Activated T-helper 1 cell treated with anti-CD3 and anti-CD28 coated beads, Interleukin-12 subunit alpha, Interleukin-12 subunit beta, Interleukin-2, Interleukin-4 antibody, amounts not matched to agents 30 ng/mL and 10 ng/mL and 1 ng/mL, durations not matched to agents 14 hours and 24 hours and 36 hours (primary cell): ENCODE measurements at places on chromosomes 2 and 18. TPM values are rescaled to one million over a fixed set of nuclear protein-coding genes. Genes with fewer than 3 reads are reported as not detected.

DNA sequence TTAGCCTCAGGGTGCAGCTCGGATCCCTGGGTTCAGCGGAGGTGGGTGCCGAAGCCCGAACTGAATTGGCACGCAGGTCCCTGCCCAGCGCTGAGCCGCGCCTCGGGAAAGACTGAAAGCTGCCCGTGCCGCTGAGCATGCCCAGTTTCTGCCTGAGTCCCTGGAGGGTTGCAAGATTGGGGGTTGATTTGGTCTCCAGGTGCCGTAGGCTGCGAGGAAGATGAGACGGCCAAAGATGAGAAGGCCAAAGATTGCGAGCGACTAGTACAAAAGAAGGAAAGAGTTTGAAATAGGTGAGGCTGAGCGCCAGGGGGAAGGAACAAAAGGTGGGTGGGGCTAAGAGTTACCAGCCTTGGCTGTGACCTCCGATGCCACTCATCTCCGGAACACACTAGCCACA, 852 bp upstream of the KCNH7 start:
- no peak for DNase-seq

DNA sequence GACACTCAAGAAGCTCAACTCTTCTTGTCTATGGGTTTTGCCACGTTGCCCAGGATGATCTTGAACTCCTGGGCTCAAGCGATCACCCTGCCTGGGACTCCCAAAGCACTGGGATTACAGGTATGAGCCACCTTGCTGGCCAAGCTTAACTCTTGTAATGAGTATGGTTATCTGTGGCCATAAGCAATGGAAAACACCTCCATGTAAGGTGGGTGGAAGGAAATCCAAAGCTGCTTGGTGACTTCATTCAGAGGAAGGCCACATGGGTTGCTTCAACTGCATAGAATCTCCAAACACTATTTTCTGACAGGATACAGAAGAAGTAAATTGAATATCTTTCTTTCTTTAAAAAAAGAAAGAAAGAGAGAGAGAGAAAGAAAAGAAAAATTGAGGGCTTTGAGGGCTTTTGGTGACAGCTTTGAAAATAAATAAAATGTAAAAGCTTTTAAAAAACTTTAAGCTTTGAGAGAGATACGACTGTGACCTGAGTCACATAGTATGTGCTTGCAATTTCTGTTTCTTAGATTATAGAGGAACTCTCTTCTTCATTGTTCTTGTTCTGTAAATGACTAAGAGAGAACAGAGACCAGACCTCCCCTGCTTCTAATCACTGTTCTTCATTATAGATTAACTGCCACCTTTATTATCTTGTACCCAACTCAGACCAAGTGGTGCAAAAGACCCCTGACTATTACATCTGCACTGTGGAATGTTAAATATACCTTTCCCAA, 123.1 kb upstream of the NDUFV2 start:
- DNase-seq = no peak

DNA sequence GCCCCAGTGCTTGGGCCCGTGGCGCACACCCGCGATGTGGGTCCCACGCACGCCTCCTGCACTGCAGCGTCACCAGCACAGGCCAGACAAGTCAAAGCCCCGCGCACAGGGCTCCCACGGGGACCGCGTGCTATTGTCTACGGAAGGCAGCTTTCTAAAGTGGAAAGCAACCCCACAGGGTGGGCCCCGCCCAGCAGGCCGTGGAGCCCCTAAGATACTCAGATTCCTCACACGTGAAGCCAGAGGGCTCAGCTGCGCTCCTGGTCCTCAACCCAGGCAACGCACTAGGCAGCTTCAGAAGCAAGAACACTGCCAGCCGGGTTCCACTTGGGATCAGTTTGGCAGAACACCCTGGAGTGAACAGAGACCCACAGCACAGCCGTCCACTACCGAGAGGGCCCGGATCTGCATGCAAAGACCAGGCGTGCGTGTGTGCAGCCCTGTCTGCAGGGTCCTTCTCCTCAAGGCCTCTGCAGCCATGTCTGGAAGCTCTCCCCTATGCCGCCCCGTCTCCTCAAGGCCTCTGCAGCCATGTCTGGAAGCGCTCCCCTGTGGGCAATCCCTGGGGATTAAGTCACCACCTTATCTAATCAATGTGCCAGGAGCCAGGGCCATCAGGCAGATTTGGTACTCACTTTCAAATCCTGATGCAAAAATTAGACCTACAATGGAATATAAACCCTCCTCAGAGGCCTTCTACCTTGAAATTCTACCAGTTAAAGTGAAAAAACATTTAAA, 231.3 kb downstream of the HDAC4 start:
- no peak for DNase-seq

DNA sequence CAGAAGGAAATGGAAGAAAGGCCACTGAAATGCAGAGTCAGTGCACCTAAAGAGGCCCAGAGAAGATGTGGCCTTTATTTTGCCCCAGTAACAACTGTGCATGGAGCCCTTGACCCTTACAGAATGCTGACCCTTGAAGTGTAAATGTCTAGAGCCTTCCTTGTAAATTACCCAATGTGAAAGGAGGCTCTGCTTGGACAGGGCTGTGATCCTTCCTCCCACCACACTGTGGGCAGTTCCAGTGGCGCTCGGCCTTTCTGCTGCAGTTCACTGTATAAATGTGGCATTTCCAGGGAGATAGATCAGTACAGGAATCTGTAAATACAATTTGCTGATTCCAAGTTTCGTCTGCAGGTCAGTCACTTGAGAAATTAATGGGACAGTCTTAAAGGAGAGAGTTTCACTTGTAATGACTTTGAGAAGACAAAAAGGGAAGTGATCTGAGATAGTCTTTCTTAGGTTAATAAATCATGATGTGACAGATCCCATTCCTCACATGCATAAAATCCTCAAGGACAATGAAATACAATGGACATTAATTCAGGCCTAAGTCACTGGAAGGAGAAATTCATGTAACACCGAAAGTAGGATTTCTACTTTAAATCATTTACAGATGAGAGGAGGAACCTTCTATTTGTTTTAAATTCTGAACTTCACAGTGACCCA, 133.8 kb upstream of the LMAN1 start:
- DNase-seq = no peak

GRCh38 chr18:80233201-80233835, 14.0 kb downstream of the PARD6G start:
- no peak for DNase-seq

- DNase-seq = no peak
These were observed 542.1 kb upstream of the ID2 start for GRCh38 chr2:8139668-8140200.

- DNase-seq = no peak
These were observed 4.7 kb downstream of the MYO5B start for GRCh38 chr18:50190236-50190635.

GRCh38 chr2:55159037-55159651, 72.9 kb downstream of the CLHC1 start:
- no peak for DNase-seq

DNA sequence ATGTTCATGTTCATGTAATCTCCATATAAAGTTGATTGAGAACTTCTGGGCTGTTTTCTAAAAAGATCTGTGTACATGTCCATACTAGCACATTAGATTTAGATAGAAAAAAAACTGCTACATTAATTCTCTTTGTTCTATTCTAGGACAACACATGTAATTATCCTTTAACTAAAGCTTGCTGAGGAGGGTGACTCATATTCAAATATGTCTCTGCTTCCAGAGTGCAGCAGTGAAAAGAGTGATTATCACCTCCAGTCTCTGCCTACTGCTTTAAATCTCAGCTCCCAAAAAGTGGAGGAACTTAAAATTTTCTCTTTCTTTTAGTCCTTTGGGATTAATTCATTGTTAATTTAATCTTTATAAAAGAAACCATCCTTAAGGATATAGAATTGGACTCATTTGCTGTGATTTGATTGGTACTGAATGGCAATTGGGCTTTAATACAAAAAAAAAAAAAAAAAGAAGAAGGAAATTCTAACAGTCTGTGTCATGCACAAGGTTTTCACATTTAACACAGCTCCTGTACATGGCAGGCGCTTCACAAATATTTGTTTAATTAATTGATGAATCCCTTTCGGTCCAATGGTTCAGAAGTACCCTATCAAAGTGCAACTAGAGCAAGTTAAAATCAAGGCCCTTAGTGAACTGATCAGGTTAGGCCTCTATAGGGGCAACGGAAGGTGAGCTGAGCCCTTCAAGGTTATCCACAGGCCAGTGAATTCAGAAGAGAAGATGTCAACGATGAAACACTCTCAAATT, 214.0 kb upstream of the KCNJ3 start:
- DNase-seq = no peak

- no peak for DNase-seq
These were observed 290.8 kb upstream of the MC4R start for GRCh38 chr18:60663060-60663989.

- DNase-seq = no peak
These were observed 151.9 kb downstream of the WDR7 start for GRCh38 chr18:56803051-56803450.

GRCh38 chr2:9760069-9760901, 83.0 kb upstream of the TAF1B start:
- no peak for DNase-seq

GRCh38 chr2:212974692-212975091, 176.7 kb downstream of the IKZF2 start:
- no peak for DNase-seq

DNA sequence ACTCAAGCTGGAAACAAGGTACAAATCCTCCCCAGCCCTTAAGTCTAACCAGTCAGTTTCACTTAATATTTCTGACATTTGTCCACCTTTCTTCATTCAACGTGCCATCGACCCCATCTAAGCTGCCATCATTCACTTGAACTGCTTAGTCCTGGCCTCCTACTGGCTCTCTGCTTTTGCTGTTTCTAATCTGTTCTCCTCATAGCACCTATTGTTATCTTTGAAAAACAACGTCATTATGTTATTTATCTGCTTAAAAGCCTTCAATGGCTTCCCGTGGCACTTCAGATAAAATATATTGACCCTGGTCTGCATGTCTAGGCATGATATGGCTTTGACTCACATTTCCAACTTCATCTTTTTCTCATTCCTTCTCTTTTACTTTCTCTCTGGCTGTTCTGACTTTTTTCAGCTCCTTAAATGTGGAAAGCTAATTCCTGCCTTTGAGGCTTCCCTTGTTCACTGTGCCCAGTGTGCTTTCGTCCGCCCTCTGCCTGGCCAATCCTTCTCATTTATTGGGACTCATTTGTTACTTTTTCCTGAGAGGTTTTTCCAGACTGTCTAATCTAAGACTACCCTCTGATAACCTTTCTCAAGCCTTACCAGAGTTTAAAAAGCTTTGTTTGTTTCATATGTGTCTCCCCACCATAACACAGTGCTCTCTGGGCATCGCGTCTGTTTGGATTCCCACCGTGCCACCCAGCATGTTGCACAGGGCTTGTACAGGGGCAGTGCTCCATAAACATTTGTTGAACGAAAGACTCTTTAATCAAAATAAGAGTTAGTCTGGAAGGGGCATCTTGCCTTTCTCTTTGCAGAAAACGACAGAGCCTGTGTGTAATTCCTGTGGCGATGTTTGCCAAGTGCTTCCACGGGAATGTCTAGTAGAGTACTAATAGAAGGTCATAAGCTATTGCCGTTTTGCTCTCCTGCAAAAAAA, 183.9 kb downstream of the FMNL2 start:
- no peak for DNase-seq

GRCh38 chr18:68893354-68893753, 95.5 kb downstream of the CCDC102B start:
- DNase-seq = no peak

DNA sequence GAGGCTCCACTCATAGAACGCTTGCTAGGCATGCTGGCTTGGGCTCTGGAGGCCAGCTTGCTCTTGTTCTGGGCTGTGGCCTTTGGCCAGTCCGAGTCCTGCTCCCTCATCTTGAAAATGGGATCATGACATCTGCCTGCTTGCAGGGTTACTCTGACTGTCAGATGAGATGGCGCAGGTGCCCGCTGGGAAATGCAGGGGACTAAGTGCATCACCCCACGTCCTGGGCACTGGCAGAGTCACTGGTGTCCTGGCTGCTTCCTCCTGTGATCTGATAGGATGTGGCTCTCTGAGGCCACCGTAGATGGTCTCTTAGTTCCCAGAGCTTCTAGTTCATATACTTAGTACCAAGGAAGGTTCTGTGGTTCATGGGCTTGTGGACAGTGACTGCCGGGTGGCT, 18.5 kb downstream of the LDLRAD4 start:
- DNase-seq = no peak

DNA sequence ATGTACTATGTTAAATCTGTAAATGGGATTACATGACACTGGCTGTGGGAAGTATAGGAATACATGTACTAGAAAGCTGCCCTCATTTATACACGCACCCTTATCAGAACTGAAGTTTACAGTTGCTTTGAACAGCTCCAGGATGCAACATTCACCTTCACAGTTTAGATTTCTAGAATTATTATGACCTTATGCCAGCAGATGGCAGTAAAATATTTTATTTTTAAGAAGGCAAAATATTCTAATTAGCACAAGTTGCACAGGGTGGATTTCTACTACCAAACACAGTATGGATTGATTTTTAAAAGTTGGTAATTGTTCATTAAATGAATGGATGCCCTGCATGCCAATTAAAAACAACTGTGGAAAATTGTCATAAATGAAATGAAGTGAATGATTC, 670.4 kb downstream of the KCNJ3 start:
- no peak for DNase-seq

- no peak for DNase-seq
These were observed 81.0 kb downstream of the TPO start for GRCh38 chr2:1494257-1494656.

DNA sequence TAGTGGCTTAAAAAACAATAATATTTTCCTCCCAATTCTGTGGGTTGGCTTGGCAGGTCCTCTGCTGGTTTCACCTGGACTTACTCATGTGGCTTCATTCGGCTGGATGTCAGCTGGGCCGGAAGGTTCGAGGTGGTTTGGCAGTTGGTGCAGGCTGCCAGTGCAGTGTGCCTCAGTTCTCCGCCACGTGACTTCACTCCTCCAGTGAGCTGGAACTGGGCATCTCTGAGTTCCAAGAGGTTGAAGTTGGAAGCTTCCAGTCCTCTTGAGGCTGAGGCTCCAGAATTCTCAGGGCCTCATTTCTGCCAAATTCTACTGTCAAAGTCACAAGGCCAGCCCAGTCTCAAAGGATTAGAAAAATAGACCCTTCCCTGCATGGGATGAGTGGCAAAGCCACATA, 83.4 kb upstream of the B3GNT7 start:
- DNase-seq = no peak

- no peak for DNase-seq
These were observed 239.6 kb downstream of the TDRD15 start for GRCh38 chr2:21363364-21363763.

DNA sequence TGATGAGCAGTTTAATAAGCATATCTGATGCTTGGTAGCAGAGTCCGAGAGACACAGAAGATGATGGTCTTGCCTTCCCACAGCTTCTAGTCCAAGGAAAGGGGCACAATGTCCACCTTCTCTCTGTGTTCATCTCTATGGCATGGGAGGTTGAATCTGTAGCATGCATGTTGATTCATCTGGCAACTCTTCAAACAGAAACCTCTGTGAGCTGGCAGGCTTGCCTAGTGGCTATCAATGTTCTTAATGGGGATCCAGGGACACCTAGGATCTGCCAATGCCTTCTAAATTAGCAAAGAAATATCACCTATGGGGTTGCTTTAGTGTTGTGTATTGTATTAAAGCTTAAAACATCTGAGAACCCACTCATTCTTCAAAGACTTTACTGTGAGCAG, 170.8 kb downstream of the INO80D start:
- DNase-seq = no peak

The CXCR1 gene
- total RNA-seq = not detected in 2 replicates

The TRIM54 gene
- total RNA-seq = 0.26 TPM in 1 of 2 replicates, not detected in the other

The SLC40A1 gene
- total RNA-seq = 0.86 and 1.2 TPM in 2 replicates

The NYAP2 gene
- not detected in 2 replicates for total RNA-seq

The EVA1A gene
- not detected in 2 replicates for total RNA-seq

The IL1RN gene
- total RNA-seq = 4.2 and 4.7 TPM in 2 replicates

The SLC19A3 gene
- total RNA-seq = not detected in 2 replicates

The ACMSD gene
- total RNA-seq = not detected in 2 replicates

The TEX44 gene
- not detected in 2 replicates for total RNA-seq

The CCDC121 gene
- 0.66 and 1.3 TPM in 2 replicates for total RNA-seq

The ANKRD30BL gene
- not detected in 2 replicates for total RNA-seq
